T follicular helper cell (primary cell): ENCODE measurements at places on chromosomes 3 and 15.

GRCh38 chr15:47820747-47821319 is 103.5 kb downstream of the SEMA6D start:
- DNase-seq = no peak

- no peak for DNase-seq
These were observed 26.4 kb downstream of the LARS2 start for GRCh38 chr3:45414823-45415222.

- no peak for DNase-seq
These were observed 193.9 kb downstream of the ZNF621 start for GRCh38 chr3:40718681-40719080.

- DNase-seq = no peak
These were observed 143.2 kb upstream of the HACD2 start for GRCh38 chr3:123728014-123728413.

GRCh38 chr3:70703305-70704102 is 391.1 kb upstream of the MDFIC2 start:
- no peak for DNase-seq

- DNase-seq = no peak
These were observed 38.7 kb upstream of the SNRK start for GRCh38 chr3:43247561-43248184.

DNA sequence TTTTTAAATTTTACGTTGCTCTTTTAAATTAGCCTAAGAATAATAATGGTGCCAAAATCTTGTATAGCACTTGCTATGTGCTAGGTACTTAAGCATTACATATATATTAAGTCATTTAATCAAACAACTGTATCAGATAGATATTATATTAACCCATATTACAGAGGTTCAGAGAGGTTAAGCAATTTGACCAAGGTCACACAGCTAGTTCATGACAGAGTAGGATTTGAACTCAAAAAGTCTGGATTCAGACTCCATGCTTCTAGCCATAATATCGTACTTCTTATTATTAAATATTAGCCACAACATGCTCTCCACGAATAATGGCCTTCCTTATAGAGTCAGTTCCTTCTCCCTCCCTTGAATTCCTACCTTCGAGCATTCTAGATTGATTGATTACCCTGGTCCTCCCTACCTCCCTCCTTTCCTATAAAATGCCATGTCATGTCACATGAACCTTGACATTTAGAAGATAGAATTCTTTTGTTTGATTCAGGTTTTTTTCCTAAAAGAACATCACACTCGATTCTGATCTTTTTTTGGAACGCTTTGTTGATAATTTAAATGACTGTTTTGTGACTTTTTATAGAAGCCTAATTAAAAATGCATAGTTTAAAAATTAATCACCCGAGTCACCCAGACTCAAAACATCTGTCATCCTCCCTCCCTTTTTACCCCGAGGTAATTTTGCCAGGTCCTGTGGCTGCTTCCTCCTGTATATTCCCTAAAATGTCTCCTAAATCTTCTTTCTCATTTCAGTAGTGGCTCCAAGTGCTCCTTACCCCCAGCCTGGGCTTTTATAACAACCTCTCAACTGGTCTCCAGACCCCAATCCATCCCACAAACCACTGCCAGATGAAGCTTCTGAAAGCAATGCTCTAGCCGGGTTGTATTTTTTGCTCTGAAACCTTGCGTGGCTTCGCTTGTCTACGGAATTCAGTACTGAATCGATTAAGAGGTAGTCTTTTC is 8.5 kb upstream of the PSMD6 start:
- no peak for DNase-seq

- DNase-seq = no peak
These were observed 915 bp upstream of the CALML4 start for GRCh38 chr15:68205954-68206539.

DNA sequence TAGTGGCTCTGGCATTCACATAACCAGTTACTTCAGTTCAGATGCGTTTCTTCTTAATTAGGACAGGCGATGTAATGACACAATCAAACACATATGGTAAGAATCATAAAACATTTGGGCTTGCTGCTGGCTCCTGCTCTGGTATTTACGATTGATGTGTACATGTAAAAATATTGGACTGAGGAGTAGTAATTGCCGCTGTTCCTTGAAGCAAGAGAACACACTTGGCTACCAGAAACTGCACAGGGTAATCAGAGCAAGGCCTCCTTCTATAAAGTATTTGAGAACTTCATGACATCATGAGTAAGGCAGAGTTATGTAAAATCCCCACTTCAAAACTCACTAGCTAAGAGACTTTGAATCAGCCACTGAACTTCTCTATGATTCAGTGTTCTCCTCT is 158.1 kb downstream of the SSR3 start:
- no peak for DNase-seq

DNA sequence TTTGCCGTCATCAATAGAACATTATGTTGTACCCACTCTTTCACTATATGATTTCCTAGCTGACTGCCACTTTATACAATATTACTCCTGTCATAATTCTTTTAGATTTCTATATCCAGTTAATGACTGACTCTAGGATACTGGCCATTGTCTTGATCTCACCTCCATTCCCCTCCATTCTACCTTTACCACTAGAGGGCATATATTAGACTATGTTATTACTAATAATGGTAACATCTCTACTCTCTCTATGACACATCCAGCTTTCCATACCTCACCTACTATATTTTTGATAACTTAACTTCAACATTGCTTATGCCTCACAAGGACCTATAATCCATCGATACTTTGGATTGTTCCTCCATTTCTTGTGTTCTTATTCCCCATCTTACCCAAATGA is 31.4 kb upstream of the POU1F1 start:
- no peak for DNase-seq

DNA sequence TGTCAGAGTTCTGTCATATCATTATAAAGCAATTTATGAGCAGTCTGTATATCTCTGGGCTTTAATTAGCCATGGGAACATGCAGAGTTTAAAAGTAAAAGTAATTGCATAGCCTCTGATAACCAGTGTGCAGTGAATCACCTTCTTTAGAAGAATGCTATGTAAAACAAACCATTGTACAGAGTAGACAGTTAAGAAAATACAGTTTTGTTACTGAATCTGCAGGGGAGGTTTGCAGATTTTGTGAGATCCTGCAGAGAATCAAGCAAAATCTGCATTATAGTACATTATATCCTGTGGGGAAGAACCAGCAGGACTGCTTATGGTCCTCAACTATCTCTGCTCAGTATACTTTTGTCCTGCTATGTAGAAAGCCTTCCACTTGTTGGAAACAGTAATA is 396.2 kb upstream of the NAALADL2 start:
- DNase-seq = no peak

GRCh38 chr3:23696842-23697241 is 108.9 kb upstream of the UBE2E1 start:
- DNase-seq = no peak

DNA sequence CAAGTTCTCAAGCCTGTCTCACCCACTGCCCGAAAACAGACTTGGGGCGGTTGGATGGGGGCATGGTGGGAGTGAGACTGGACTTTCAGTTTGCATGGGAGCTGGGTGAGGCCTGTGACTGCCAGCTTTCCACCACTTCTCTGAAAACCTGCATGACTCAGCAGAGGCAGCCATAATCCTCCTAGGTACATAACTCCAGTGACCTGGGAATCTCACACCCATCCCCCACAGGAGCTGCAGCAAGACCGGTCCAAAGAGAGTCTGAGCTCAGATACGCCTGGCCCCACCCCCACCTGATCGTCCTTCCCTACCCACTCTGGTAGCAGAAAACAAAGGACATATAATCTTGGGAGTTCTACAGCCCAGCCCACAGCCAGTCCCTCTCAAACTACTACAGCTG is 107.2 kb downstream of the NSMCE3 start:
- no peak for DNase-seq

DNA sequence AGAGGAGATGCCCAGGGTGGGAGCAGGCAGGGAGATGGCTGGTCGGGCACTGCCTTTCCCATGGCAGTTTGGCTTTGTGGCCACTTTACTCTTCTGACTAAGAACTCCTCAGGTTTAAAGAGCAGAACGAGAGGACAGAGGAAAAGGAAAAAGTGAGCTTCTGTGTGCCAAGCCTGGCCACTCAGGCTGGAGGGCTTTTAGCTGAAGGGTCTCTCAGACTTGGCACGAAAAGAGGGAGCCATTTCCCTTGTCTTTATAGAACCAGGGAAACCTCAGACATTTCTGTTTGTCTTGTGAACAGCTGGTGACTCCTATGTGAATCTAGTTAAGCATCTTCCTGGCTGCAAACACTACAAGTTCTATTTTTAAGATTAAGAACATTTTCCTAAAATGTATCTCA is 23.3 kb upstream of the PSMD6 start:
- no peak for DNase-seq

DNA sequence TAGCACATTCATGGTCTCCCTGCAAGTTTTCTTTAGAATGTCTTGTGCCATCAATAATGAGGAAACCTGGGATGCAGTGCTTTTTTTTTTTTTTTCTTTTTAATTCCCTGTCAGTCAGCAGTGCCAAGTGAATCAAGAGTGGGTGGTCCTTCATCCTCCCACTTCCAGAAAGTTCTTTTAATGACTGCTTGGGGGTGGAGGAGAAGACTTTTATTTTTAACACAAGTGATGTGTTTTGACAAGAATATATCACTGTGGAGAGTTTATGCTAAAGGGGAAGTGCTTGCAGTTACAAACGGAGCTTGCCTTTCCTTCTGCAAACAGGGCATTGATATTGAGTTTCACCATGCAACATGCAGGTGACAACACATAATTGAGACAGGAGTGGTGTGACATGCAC is 69.7 kb downstream of the CACNA2D3 start:
- no peak for DNase-seq

GRCh38 chr3:12024959-12025570 is 20.9 kb downstream of the SYN2 start:
- DNase-seq = no peak

GRCh38 chr15:76146812-76147211 is 87.0 kb downstream of the TMEM266 start:
- no peak for DNase-seq

DNA sequence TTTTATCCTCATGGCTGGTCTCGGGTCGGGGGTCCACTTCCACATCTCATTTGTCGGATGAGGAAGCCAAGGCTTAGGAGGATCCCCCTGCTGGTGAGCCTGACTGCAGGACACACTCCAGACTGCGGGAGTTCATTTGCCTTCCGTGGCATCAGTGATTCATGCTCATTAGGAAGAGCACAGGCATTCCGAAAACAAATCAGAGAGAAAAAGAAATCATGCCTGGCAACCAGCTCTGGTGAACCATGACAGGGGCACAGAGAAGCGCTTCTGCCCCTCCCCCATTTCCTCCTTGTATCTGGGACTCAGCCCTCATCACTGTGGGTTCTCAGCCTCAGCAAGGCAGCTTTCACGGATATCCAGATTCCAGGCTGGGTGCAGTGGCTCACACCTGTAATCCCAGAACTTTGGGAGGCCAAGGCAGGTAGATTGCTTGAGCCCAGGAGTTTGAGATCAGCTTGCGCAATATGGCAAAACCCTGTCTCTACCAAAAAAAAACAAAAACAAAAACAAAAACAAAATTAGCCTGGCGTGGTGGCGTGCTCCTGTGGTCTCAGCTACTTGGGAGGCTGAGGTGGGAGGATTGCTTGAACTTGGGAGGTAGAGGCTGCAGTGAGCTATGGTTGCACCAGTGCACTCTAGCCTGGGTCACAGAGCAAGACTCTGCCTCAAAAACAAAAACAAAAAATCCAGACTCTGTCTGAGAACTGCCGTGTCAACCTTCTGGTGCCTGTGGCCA is 28.4 kb downstream of the IRAK2 start:
- DNase-seq = no peak

DNA sequence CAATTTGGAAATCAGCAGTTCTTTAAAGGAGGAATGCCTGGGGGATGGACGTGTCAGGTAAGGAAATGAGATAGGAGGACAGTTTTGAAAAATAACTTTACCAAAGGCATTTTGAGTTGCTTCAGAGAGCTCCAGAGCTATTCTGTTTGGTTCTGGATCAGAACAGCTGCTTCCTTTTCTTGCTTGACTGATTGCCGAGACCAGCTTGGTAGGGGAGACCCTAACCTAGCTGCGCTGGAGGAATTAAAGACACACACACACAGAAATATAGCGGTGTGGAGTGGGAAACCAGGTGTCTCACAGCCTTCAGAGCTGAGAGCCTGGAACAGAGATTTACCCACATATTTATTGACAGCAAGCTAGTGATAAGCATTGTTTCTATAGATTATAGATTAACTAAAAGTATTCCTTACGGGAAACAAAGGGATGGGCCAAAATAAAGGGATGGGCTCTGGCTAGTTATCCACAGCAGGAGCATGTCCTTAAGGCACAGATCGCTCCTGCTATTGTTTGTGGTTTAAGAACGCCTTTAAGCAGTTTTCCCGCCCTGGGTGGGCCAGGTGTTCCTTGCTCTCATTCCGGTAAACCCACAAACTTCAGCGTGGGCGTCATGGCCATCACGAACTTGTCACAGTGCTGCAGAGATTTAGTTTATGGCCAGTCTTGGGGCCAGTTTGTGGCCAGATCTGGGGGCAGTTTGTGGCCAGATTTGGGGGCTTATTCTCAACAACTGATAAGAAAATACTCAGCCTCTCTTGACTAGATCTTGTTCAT is 556.0 kb downstream of the ROBO1 start:
- DNase-seq = no peak

DNA sequence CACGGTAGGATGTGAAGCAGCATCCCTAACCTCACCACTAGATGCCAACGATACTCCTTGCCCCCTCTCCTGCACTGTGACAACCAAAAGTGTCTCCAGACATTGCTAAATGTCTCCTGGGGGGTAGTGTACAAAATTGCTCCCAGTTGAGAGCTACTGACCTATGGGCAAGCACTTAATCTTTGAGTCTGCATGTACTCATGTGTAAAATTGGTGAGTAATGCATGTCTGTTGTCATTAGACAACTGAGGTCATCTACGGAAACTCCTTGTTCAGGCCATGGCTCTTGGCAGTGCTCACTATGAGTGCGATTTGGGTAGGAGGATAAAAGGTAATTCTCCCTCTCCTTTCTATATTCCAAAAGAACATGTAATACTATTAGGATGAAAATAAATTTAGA is 29.2 kb downstream of the PDHB start:
- no peak for DNase-seq

- DNase-seq = no peak
These were observed at the start of gene NDN for GRCh38 chr15:23687143-23687470. TSS of gene NDN (minus strand) at chr15:23687305. CDS start at chr15:23687217, 88 bp downstream.

- no peak for DNase-seq
These were observed 48.4 kb upstream of the CCK start for GRCh38 chr3:42314411-42314810.

GRCh38 chr3:57949344-57949743 is 58.9 kb upstream of the FLNB start:
- DNase-seq = no peak

DNA sequence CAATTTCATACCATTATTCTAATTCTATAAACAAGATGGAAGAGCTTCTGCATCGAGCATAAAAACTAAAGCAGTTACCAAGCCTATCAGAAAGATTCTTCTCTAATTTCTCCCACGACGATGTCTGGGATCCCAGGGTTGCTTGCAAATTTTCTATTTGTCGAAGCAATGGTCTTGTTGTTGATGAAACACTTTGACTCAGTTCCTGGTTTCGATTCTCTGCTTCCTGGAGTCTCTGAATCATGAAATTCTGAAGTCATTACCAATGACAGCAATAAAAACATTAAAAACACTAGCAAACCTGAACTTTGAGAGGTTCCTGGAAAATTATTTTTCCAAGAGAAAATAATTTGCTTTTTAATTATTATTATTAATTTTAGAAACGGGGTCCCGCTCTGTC is 18.7 kb downstream of the TMF1 start:
- DNase-seq = no peak

GRCh38 chr3:127788451-127788909 is 33.8 kb downstream of the MGLL start:
- DNase-seq = no peak
